ENCODE measurements at places on chromosomes 2 and 18.

DNA sequence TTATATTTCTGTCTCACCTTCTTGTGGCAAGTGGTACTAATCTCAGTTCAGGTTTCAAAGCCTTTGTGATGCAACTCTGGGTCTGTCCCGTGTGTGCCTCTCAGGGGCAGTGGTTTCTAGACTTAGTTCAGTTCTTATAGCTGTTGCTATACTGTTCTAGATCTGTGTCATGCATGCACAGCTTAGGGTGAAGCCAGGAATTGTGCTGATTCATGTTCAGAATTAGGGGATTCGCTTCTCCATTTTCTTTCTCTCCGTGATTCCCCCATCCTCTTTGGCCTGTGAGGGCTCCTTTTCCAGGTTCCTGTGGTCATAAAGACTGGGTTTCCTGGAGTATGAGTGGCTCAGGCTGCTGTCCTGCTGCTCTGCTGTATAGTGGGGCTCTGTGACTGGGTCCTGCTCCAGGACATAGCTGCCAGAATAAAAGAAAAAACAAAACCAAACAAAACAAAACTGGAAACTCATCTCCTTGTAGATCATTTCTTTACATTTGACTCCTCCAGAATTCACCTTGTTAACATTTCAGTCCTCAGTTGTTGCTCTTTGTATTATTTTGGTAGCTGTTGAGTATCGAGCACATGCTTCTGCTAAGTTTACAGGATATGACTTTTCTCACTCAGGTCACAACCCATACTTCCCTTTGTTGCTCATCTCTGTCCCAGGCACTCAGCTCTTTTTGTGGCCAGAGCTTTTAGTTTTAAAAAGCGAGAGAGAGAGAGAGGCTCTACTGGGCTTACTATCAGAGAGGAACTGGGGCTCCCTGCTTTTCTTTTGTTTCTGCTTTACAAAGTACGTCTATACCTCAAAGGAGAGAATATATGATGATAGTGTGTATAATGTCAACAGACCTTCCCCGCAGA is 34.2 kb downstream of the CERS6 start:
- peak; percentile 36 for DNase-seq

- no peak for DNase-seq
These were observed 58.0 kb downstream of the FHOD3 start for GRCh38 chr18:36355511-36355910.

- no peak for DNase-seq
These were observed 441.8 kb downstream of the ZEB2 start for GRCh38 chr2:144078106-144078505.

DNA sequence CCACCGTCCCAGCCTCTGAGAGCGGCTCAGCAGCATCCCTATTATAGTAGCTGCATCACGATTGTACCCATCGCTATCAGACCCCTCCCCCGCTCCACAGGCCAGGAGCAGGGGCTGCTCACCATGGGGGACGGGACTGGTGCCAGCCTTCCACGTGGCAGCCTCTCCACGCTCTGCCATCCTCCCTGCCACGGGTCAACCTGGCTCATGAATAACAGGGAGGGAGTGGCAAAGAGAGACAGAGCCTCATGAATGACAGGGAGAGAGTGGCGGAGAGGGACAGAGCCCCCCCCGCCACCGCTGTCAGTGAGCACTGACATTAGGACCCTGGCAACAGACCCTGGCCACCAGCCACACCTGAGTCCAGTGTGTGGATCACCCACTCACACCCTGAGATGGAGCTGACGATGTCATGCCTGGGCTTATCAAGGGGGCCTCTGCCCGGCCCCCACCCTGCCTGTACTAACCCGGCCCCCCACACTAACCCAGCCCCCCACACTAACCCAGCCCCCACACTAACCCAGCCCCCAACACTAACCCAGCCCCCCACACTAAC is 16.9 kb downstream of the CROCC2 start:
- DNase-seq, result no peak

- DNase-seq, result no peak
These were observed 39.6 kb upstream of the LDLRAD4 start for GRCh38 chr18:13178976-13179375.

DNA sequence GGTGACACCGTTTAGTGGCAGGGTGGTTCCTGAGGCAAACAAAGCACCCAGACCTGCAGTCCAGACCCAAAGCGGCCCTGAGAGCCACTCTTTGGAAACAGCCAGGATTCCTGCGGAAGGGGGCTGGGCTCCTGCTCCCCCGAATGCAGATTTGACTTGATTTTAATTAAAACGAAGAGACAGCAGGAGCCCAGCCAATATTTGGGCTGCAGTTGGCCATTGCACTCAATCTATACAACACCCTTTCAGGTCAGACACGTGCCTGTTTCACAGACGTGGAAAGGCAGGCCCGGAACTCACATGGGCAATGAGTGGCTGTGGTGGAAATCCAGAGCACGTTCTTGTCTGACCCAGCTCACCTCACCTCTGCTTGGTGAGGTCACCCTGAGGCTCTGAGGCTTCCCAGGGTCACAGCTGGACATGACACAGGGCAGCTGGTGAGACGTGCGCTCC is 122.4 kb downstream of the NDUFA10 start:
- no peak for DNase-seq

DNA sequence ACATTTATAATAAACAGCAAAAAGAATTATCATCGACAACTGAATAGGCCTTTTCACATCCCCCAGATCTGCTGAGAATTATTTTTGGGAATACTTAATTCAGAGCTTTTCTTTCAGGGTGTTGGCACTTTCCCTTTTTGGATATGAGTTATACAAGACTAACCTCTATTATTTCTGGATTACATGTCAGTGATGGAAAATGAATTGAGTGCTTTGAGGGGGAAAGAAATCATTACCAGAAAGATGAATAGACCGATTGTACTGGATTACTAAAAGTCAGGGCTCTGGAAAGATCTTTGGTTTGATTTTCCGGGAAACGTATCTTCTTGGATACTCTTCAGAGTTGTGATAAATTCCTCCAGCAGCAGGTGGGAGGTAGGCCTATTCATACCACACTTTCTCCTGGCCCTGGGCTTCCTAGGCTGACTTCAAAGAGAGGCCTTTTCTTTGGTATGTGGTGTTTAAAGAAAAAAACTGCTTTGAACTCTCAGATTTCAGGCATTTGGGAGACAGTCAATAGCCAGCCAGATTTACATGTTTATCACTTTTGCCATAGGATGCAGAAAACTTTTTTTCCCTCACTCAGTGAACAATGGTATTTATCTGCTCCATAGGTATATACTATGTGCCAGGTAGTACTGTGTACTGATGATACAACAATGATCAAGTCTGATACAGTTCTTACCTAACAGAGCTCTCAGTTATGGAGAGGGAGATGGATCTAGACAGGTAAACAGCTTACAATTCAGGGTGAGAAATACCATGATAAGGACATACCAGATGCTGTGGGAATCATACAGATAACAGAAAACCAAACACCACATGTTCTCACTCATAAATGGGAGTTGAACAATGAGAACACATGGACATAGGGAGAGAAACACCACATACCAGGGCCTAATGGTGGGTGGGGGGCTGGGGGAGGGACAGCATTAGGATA is 63.3 kb upstream of the ACTR3 start:
- no peak for DNase-seq

- no peak for DNase-seq
These were observed 86.0 kb downstream of the DTNB start for GRCh38 chr2:25587361-25587760.

Data from activated T-cell treated with anti-CD3 and anti-CD28 coated beads for 24 hours (primary cell).